Endothelial cell (in vitro differentiated cells): ENCODE measurements at places on chromosomes 12 and 14. TPM values are rescaled to one million over a fixed set of nuclear protein-coding genes. Genes with fewer than 3 reads are reported as not detected.

Gene IL31
- total RNA-seq = not detected

DNA sequence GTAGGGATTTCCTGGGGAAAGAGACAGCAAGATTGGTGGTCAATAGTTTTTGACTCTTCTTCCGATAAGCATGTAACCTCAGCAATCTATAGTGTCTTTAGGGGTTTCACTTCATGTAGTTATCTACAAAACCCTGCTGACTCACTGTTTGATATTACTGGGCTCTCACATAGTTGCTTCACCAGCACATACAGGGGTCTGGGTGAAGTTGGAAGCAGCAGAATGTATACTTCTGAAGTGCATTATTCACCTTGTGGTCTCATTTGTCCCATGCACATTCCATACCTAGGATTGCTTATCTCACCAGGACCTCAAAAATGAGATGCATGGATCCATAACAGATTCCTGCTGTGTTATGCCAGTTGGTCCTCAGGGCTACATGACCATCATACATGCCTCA lies 280.0 kb downstream of the LRIG3 start:
- DNase-seq = no peak
- no peak overlapping the region for H3K27ac ChIP-seq

Gene PTGDR
- 0.23 TPM for total RNA-seq

Gene CNTN1
- 0.46 TPM for total RNA-seq

GRCh38 chr12:117067016-117067415 lies 32.2 kb downstream of the TESC start:
- H3K36me3 ChIP-seq = no peaks in the 10 kb centered on the region
- DNase-seq = no peak
- H3K27me3 ChIP-seq = peaks cover 12% of the 10 kb centered on the region
- no peak overlapping the region for H3K27ac ChIP-seq
- H3K4me1 ChIP-seq = peaks cover 14% of the 10 kb centered on the region
- H3K4me3 ChIP-seq = no peak overlapping the region

DNA sequence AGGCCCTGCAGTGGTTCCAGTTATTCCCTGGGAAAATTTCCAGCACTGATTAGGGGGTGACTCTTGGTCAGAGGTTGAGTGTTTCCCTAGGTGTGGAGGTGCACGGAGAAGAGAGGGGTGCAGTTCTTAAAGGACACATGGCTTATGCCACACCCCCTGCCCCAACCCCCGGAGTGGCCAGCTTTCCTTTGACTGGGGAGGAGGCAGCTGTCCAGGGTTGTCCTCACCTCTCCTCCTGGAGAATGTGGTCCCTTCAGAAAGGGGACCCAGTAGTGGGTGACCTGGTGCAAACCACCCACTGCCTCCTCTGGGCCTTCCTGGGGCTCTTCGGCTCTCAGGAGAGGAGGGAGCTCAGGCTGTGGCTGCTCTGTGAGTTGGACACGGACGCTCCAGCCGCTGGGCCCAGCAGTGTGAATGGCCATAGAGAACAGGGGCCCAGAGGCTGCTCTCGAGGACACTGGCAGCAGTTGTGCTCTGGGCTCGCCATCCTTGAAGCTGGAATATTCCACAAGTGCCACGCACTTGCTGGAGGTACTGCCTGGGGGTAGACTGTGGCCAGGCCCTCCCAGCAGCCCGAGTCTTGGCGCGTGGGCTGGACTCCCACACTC lies 13.6 kb downstream of the PACS2 start:
- DNase-seq = no peak
- peak overlapping the region; percentile 26 for H3K27ac ChIP-seq
- H3K36me3 ChIP-seq = peaks cover 5% of the 10 kb centered on the region
- H3K27me3 ChIP-seq = peaks cover 12% of the 10 kb centered on the region

Gene ADCY6
- total RNA-seq = 31.6 TPM

Gene CCDC177
- total RNA-seq = not detected

GRCh38 chr12:60704171-60704914 lies 1108.5 kb downstream of the SLC16A7 start:
- peaks cover 5% of the 10 kb centered on the region for H3K4me1 ChIP-seq
- DNase-seq = no peak
- H3K36me3 ChIP-seq = no peaks in the 10 kb centered on the region

DNA sequence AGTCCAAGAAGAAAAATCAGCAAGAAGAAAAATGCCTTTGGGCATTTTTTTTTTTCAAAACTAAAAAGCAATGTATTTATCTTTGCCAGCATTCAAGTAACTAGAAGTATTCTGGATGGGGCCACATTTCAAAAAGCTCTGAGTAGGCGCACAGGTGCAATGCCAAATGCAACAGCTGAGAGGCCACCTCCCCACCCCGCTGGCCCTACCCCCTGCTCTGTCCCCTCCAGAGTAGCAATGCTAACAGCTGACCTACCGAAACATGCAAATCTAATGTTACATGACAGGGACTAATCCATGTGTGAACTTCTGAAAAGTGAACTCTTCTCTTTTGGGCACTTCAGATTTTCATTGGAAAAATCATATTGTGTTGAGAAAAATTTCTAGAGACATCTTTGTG lies 153.7 kb upstream of the SLC38A2 start:
- peaks cover 9% of the 10 kb centered on the region for H3K27me3 ChIP-seq
- no peak overlapping the region for H3K27ac ChIP-seq
- H3K4me3 ChIP-seq = no peak overlapping the region
- peaks cover 4% of the 10 kb centered on the region for H3K36me3 ChIP-seq
- DNase-seq = no peak
- peaks cover 2% of the 10 kb centered on the region for H3K4me1 ChIP-seq

Gene P2RX2
- not detected for total RNA-seq

Gene GPRC5A
- total RNA-seq = 3.4 TPM

Gene KRT77
- total RNA-seq = not detected

Gene GLIPR1L1
- not detected for total RNA-seq

Gene CCDC197
- not detected for total RNA-seq

Gene RNASE3
- not detected for total RNA-seq

Gene PLEKHH1
- total RNA-seq = 9.5 TPM

Gene PPFIBP1
- 184 TPM for total RNA-seq

Gene MUCL1
- total RNA-seq = 15.4 TPM

- no peaks in the 10 kb centered on the region for H3K4me1 ChIP-seq
- no peaks in the 10 kb centered on the region for H3K36me3 ChIP-seq
- DNase-seq = no peak
- no peak overlapping the region for H3K27ac ChIP-seq
- peaks cover 2% of the 10 kb centered on the region for H3K27me3 ChIP-seq
- no peak overlapping the region for H3K4me3 ChIP-seq
Observed at GRCh38 chr14:23335623-23336022, 14.4 kb downstream of the PABPN1 start.

Gene MSI1
- 27.6 TPM for total RNA-seq

DNA sequence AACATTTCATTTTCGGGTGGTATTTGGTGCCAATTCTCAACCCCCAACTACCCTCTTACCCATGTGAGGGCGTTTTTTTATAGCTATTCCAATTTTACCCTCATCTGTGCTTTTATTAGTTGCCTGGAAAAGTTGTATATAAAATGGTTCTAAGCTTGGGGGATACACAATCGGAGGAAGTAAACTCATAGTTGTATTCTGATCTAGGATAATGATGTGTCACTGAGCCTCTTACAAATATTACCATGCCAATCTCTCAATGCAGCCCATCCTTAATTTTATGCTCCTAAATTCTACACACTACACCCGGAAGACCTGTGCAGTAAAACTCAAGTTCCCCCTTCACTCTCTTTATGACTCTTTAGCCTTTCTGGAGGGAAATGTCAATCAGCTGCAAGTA lies 1206.5 kb upstream of the FLRT2 start:
- H3K4me1 ChIP-seq = peaks cover 7% of the 10 kb centered on the region
- H3K27me3 ChIP-seq = peaks cover 1% of the 10 kb centered on the region
- no peak overlapping the region for H3K4me3 ChIP-seq
- no peak overlapping the region for H3K27ac ChIP-seq
- no peaks in the 10 kb centered on the region for H3K36me3 ChIP-seq
- DNase-seq = no peak

Gene VAMP1
- total RNA-seq = 5.5 TPM

DNA sequence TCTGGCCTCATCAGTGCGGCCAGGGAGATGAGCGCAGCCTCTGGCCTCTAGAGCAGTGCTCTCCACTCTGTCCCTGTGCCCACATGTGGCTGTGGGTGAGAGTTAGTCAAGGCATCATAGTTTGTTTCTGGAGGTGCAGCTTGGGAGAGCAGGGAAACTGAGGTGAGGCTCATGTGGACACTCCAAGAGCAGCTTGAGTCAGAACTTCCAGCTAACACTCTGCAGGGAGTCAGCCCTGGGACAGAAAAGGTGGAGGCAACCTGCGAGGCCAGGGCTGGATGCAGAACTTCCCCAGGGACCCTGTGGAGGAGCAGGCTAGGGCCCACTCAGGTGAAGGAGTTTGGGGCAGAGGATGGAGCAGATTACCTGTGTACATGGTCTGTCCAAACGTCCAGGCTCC lies 10.8 kb downstream of the ISCA2 start:
- no peak overlapping the region for H3K4me3 ChIP-seq
- H3K27ac ChIP-seq = no peak overlapping the region
- peaks cover 5% of the 10 kb centered on the region for H3K27me3 ChIP-seq
- peaks cover 8% of the 10 kb centered on the region for H3K4me1 ChIP-seq

GRCh38 chr12:41327096-41327895 lies 139.2 kb downstream of the PDZRN4 start:
- H3K4me1 ChIP-seq = no peaks in the 10 kb centered on the region
- no peaks in the 10 kb centered on the region for H3K36me3 ChIP-seq
- no peak overlapping the region for H3K4me3 ChIP-seq
- no peak overlapping the region for H3K27ac ChIP-seq
- H3K27me3 ChIP-seq = no peaks in the 10 kb centered on the region
- DNase-seq = no peak

DNA sequence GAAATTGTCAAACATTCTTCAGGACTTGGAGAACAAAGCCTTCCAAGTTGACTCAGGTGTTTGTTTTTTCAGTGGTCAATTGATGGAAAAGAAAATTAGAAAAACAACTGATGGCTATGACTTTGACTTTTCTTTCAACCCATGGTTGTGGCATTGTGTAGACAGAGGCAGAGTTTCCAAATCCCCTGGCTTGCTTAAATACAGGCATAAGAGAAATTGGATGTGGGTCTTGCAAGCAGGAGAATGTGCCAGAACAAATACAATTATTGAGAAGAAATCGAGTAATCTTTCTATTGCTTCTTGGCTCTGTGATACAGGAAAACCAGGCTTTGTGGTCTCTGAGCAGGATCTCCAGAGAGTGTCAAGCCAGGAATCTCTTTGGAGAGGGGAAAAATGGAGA lies 40.9 kb upstream of the FRMD6 start:
- H3K27me3 ChIP-seq = peaks cover 8% of the 10 kb centered on the region
- H3K4me3 ChIP-seq = no peak overlapping the region
- DNase-seq = no peak
- H3K4me1 ChIP-seq = no peaks in the 10 kb centered on the region

GRCh38 chr12:115204957-115205754 lies 521.2 kb upstream of the TBX3 start:
- no peak overlapping the region for H3K27ac ChIP-seq
- no peaks in the 10 kb centered on the region for H3K36me3 ChIP-seq
- no peak overlapping the region for H3K4me3 ChIP-seq

Gene FOXG1
- 1.8 TPM for total RNA-seq

DNA sequence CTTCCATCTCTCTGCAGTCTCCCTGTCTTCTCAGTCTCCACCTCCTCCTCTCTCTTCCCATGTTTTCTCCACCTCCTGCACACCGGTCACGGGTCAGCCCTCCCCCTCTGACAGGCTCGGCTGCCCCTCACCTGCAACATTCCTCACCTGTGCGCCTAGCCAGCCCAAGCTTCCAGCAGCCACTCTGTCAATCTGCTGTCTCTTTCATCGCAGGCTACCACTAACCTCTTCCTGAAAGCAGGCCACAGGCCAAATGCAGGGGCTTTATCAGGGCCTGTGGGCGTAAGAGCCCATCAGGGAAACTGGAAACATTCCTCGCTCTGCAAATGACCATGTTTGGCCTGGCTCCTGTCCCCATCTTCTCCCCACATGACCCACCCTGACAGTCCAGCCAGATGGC lies 34.5 kb downstream of the CMKLR1 start:
- no peak overlapping the region for H3K4me3 ChIP-seq
- H3K4me1 ChIP-seq = peaks cover 45% of the 10 kb centered on the region
- no peak for DNase-seq
- H3K27ac ChIP-seq = peak overlapping the region; percentile 58

DNA sequence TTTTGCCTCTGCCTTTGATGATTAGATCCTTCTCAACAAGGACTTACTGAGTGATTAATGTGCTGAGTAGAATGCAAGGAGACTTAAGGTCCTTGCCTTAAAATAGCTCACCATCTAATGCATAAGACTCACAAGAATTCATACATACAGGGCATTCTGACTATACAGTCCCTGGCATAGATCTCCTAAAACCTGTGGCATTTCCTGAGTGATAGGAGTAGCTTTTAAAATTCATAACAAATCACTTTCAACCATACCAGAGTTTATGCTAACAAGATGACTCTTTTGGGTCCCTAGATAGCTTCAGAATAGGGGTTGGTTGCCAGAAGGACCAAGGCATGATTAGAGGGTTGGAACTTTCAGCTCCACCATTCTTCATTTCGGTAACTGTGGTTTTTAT lies 48.8 kb downstream of the STXBP6 start:
- DNase-seq = no peak
- no peaks in the 10 kb centered on the region for H3K36me3 ChIP-seq
- H3K4me3 ChIP-seq = no peak overlapping the region
- H3K27me3 ChIP-seq = no peaks in the 10 kb centered on the region
- H3K27ac ChIP-seq = no peak overlapping the region
- peaks cover 17% of the 10 kb centered on the region for H3K4me1 ChIP-seq

GRCh38 chr12:104219361-104219892 lies 3.8 kb downstream of the TXNRD1 start:
- H3K4me1 ChIP-seq = peaks cover 5% of the 10 kb centered on the region
- H3K27me3 ChIP-seq = no peaks in the 10 kb centered on the region
- H3K4me3 ChIP-seq = no peak overlapping the region
- no peak overlapping the region for H3K27ac ChIP-seq
